ENCODE measurements at places on chromosomes 1 and 21. TPM values are rescaled to one million over a fixed set of nuclear protein-coding genes. Genes with fewer than 3 reads are reported as not detected.
A peak's percentile ranks its signal among the peaks of the same experiment; 100 is the strongest.

AMY1A gene
- total RNA-seq = not detected

RNF187 gene
- total RNA-seq = 249 TPM

- H3K27ac ChIP-seq = no peak overlapping the region
- H3K4me3 ChIP-seq = no peak overlapping the region
- peaks cover 3% of the 10 kb centered on the region for H3K27me3 ChIP-seq
- H3K36me3 ChIP-seq = no peaks in the 10 kb centered on the region
These were observed 101.3 kb downstream of the IER5 start for GRCh38 chr1:181189691-181190363.

GRCh38 chr1:108059945-108060344, 95.0 kb upstream of the VAV3 start:
- H3K4me3 ChIP-seq = no peak overlapping the region
- H3K27ac ChIP-seq = no peak overlapping the region
- H3K27me3 ChIP-seq = no peaks in the 10 kb centered on the region
- DNase-seq = no peak
- H3K36me3 ChIP-seq = no peaks in the 10 kb centered on the region
- no peaks in the 10 kb centered on the region for H3K4me1 ChIP-seq

DNA sequence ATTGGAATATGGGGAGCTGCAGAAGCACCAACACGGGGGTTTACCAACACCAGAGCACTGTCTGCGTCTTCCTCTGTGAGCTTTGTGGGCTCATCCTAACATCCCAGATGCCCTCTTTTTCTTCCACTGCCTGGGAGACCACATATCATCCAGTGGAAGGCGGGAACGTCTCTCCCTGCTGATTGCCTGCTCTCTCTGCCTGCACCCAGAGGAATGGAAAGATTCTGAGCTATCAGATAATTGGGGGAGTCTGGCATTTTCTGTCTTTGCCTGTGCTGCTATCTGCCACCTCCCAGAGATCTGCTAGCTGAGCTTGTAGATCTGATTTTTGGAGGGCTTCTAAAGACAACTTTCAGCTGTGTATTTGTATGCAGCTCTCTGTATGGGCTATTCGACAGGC, 166.2 kb upstream of the PLXNA2 start:
- H3K27ac ChIP-seq = no peak overlapping the region
- H3K36me3 ChIP-seq = no peaks in the 10 kb centered on the region
- no peak overlapping the region for H3K4me3 ChIP-seq
- no peaks in the 10 kb centered on the region for H3K27me3 ChIP-seq

DNA sequence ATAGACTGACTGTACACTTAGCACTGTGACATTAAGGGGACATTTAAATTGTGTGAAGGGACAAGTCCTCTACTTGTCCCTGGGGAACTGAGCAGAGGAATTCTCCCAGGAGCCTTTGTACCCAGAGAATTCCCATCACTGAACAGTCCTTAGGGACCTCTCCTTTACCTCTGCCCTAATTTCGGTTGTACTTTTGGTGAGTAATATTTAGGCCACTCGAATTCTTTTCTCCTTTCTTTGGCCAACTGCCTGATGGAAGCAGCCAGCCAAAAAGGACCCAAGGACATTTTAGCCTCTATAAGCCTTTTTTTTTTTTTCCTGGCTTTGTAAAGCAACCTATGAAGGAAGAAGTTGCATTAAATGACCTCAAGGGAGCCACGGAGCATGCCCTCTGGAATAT, 71.5 kb downstream of the NR5A2 start:
- DNase-seq = peak; percentile 84
- no peak overlapping the region for H3K4me3 ChIP-seq
- no peaks in the 10 kb centered on the region for H3K4me1 ChIP-seq
- H3K36me3 ChIP-seq = no peaks in the 10 kb centered on the region
- H3K27ac ChIP-seq = no peak overlapping the region
